ENCODE measurements at places on chromosomes 11 and 22.

GRCh38 chr11:67278135-67278938, 10.8 kb upstream of the ANKRD13D start:
- DNase-seq: no peak

DNA sequence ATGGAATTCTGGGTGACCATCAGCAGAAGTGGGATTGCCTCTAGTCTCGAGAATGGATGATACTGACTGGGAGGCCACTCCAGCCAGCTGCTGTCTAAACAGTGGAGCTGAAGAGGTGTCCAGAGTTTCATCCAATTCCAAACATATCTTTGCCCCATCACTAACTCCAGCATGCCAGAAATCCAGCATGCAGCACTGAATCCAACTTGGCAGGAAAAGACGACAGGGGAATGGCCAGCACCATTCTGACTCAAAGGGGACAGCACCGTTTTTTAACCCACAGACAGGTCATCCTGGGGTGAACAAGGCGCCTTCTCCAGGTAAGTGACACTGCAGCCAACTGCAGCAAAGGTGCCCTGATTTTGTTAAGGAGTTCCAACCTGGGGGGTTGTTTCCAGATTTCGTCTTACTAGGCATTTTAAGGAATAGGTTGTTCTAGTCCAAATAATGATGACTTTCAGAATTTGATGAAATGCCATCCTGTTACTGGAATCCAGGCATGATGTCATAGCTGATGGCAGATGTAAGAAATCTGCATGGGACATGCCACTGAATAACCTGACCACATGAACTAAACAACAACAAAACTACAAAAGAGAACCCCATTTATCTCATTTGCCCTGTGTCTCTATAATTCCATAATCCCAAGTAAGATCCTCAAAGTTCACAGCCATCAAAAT, 32.3 kb downstream of the FEZ1 start:
- no peak for DNase-seq

- DNase-seq: no peak
Observed at GRCh38 chr11:65859812-65860277, 388 bp upstream of the MUS81 start.

DNA sequence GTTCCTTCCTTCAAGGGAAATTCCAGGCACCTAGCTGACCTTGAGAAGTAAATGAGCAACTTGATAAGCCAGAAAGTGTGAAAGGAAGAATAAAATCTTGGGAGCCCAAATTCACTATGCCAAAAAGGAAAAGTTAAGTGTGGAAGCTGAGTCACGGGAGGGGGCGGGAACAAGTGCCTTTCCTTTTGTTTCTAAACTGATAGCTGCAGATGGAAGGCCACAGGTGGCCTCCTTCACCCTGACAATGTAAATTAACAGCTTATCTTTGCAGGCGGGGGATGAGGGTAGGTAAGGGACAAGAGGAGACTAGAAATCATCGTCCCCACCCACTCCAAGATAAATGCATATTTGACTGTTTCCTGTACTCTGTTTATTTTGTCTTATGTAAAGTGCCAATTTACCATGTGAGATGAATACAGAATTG, 36.4 kb upstream of the TREH start:
- DNase-seq: no peak

GRCh38 chr22:30636226-30637077, 871 bp downstream of the SLC35E4 start:
- no peak for DNase-seq

DNA sequence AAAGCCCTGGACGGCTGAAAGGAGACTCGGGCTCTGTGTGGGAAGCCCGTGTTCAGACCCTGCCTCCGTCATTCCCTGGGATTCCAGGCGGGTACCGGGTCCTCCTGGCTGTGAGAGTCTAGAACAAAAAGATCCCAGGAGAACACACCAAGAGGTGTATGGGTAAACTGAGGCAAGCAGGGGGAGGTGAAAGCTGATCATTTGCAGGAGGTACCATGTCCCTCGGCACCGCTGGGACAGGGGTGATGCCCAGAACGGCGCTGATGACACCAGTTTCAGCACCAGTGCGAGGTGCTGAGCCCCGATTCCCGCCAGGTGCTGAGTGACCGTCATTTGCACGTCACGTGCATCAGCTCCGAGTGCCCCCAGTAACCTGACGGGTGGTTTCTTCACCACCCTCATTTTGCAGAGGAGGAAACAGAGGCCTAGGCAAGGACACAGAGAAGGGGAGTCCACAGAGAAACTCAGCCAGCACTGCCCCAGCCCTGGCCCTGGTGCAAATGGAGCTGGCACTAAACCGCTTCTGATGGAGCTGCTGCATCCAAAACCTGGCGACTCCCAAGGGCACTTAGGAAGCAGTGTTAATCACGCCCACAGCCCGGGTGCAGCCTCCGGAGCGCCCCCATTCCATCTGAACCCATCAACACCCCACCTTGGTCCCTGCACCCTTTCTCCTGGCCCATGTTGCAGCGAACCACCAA, 16.8 kb downstream of the MACROD1 start:
- DNase-seq: no peak

DNA sequence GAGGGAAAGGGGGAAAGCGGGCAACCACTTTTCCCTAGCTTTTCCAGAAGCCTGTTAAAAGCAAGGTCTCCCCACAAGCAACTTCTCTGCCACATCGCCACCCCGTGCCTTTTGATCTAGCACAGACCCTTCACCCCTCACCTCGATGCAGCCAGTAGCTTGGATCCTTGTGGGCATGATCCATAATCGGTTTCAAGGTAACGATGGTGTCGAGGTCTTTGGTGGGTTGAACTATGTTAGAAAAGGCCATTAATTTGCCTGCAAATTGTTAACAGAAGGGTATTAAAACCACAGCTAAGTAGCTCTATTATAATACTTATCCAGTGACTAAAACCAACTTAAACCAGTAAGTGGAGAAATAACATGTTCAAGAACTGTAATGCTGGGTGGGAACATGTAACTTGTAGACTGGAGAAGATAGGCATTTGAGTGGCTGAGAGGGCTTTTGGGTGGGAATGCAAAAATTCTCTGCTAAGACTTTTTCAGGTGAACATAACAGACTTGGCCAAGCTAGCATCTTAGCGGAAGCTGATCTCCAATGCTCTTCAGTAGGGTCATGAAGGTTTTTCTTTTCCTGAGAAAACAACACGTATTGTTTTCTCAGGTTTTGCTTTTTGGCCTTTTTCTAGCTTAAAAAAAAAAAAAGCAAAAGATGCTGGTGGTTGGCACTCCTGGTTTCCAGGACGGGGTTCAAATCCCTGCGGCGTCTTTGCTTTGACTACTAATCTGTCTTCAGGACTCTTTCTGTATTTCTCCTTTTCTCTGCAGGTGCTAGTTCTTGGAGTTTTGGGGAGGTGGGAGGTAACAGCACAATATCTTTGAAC, 6.8 kb downstream of the MALAT1 start:
- DNase-seq: no peak

GRCh38 chr11:23725752-23726151, 771.1 kb upstream of the LUZP2 start:
- no peak for DNase-seq

GRCh38 chr11:95165638-95166037, 65.4 kb downstream of the SESN3 start:
- DNase-seq: no peak

- no peak for DNase-seq
Observed at GRCh38 chr11:96037405-96037949, 113.6 kb upstream of the MTMR2 start.

DNA sequence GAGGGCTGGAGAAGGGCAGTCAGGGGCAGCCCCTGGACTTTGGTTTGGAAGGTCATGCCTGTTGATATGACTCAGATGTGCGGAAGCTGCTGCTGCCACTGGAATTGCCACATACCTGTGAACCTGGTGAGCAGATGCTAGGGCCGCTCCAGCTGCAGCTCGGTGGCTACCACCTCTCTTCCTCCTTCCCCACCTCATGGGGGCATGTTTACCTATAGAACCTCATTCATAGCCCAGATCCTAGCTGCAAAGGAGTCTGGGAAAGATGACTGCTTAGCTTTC, 17.5 kb upstream of the TSPAN18 start:
- DNase-seq: no peak

DNA sequence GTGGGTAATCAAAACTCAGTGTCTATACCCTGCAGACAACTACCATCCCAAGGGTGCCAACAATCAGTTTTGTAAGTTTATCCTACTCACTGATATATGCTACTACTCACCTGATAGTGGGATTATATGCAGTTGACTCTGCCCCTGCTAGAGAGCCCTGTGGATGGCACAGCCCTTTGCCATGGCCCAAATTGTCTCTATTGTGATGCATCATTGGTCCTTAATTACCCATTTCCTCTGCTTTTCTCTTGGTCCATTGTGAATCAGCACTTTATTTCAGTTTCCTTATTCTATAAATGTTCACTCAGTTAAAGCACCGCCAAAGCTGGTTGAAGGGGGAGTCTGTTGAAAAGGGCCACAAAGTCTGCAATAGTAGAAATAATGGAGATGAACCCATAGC, 42.3 kb downstream of the PLAAT5 start:
- DNase-seq: no peak

DNA sequence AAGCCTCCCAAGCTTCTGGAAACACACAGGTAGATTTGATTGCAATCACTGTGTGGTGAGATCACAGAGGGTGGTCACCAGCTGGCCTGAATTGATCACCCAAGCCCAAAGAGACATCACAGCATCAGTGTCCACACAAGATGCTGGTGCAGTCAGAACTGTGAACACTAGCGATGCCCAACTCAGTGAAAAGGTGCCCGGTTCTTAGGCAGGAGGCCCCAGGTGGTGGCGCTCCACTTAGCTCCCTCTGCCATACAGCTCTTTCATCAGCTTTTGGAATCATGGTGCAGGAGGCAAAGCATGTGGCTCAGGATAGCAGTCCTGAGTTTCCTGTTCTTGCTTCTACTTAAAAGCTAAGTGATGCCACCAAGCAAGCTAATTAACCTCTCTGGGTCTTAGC, 11.1 kb downstream of the DGCR2 start:
- DNase-seq: no peak

GRCh38 chr11:111093061-111093460, 152.5 kb upstream of the POU2AF2 start:
- no peak for DNase-seq

- peak; percentile 43 for DNase-seq
Observed at GRCh38 chr11:102560555-102561011, 30.0 kb upstream of the MMP7 start.

- DNase-seq: no peak
Observed at GRCh38 chr11:61267437-61267841, 26.5 kb downstream of the PGA5 start.

DNA sequence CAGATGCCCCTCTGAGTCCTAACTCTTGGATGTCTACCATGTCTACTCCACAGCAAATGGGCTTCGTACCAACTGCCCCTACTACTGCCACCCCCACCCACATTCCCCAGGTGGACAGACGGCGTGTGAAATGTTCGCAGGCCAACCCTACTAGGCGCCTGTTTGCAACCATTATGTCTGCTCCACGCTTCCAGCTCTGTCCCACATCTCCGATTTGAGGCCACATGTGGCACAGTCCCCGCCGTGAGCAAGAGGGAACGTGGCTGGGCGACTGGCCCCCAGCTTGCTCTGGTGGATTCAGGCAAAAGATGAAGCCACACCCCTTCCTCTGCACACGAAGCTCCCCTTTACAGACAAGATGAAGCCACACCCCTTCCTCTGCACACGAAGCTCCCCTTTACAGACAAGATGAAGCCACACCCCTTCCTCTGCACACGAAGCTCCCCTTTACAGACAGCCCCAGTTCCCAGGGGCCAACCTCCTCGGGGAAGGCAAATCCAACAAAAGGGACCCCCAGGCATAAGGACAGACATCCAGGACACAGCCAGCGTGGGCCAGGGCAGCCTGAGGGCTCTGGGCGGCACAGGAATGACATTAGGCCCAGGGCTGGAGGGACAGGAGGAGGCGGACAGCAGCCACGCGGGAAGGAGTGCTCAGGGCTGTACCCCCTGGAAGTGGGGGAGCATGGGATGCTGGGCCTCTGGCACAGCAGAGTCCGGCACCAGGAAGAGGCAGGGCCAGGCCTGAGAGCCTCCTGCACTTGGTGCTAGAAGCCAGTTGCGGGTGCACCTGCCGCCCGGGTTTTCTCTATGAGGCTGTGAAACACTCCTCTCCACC, 106.2 kb downstream of the SHANK2 start:
- no peak for DNase-seq

- DNase-seq: no peak
Observed at GRCh38 chr22:40593460-40594273, 42.9 kb downstream of the MRTFA start.

DNA sequence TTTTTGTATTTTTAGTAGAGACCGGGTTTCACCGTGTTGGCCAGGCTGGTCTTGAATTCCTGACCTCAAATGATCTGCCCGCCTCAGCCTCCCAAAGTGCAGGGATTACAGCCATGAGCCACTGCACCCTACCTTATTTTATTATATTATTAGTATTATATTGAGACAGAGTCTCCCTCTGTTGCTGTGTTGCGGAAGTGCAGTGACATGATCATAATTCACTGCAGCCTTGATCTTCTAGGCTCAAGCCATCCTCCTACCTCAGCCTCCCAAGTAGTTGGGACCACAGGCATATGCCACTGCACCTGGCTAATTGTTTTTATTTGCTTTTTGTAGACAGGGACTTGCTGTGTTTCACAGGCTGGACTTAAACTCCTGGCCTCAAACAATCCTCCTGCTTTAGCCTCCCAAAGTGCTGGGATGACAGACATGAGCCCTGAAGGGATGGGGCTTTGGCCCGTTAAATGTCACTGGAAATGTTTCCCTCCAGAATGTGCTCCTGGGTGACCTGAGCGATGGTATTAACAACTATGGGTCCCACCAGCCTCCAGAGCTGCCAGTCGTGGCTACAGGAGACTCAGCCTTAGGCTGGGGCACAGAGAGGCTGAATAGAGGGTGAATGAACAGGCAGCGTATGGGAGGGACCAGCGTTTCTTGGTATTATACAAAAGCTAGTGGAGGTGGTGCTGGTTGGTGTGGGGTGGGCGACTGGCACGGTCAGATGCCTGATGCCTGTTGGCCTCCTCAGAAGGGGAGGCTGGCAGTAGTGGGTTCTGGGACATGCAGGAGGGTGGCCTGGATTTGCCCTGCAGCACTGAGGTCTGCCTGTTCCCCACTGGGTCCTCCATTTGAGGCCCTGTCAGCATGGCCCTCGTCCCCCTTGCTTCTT, 7.3 kb downstream of the TANGO2 start:
- DNase-seq: no peak

GRCh38 chr11:82527081-82527584, 206.5 kb downstream of the FAM181B start:
- no peak for DNase-seq

DNA sequence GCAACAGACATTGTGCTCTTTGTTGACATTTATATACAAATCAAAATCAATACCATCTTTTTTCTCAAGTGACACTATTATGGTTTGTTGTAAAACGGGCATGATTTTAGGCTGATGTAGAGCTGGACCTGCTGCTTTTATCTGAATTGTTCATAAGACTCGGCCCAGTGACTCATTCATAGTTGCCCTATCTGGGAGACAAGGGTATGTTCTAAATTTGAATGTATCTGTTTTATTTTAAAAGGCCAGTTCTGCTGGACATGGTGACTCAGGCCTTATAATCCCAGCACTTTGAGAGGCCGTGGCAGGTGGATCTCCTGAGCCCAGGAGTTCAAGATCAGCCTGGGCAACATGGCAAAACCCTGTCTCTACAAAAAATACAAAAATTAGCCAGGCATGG, 39.3 kb downstream of the CEP295 start:
- no peak for DNase-seq
